ENCODE measurements at places on chromosomes 6 and 20.
A peak's percentile ranks its signal among the peaks of the same experiment; 100 is the strongest.

GRCh38 chr6:18308070-18308735 is 43.9 kb upstream of the DEK start:
- no peak for DNase-seq

GRCh38 chr6:29751480-29751879 is 28.2 kb downstream of the HLA-F start:
- DNase-seq, result no peak

DNA sequence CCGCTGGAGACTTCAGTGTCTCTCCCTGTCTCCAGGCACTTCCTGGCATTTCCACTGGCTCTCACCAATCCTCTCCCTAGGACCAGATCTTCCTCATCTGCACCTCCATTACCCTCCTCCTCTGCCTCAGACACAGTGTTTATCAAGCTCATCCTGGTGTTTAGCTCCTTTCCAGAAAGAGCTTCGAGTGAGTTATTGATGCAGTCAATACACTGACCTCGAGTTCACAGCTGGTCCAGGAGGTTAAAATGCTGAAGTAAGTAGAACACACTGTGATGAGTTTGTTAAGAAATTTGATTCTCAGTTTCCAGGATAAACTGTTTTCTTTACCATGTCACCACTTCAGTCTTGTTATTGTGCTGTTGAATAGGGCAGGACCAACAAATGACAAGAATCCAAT is 42.1 kb upstream of the ARMC2 start:
- DNase-seq, result no peak

DNA sequence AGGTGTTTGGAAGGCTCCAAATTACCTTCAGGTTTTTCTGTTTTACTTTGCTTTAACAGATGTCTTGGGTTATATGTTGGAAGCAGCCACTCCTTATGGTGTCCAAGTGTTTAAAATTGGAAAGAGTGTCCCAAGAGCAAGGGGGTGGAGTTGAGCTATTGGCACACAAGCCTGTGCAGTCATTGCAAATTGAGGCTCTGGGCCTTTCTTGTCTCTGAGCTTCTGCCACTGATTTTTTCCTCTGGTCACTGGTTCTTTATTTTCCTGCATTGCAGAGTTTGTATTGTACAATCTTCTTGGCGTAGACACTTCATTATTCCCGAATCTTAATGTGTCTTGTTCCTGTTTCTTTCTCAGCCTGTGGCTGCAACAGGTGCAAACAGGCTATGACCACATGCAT is 598.8 kb downstream of the RNF144B start:
- peak; percentile 69 for DNase-seq
